ENCODE measurements at places on chromosomes 5 and 9. TPM values are rescaled to one million over a fixed set of nuclear protein-coding genes. Genes with fewer than 3 reads are reported as not detected.

- no peak for DNase-seq
- H3K4me3 ChIP-seq = no peak overlapping the region
- no peak overlapping the region for H3K27ac ChIP-seq
- no peaks in the 10 kb centered on the region for H3K4me1 ChIP-seq
These were observed 81.8 kb downstream of the FBXO38 start for GRCh38 chr5:148465381-148466235.

DNA sequence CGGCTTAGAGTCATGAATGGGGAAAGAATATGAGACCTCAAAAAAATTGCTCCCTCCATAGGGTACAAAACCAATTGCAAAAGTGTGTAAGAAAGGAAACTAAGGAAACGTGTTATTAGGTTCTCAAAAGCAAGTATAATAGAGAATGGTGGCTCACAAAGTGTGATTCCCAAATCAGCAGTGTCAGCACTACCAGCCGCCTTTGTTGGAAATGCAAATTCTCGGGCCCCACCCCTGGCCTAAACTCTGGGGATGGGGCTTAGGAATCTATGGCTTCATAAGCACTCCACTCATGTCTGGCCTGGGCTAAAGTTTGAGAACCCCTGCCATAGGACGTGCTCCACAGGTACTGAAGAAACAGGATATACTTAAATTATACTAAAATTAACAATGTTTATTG lies 1.6 kb upstream of the CCDC69 start:
- H3K27ac ChIP-seq = peak overlapping the region; percentile 47
- H3K36me3 ChIP-seq = no peaks in the 10 kb centered on the region
- no peak for DNase-seq
- no peaks in the 10 kb centered on the region for H3K27me3 ChIP-seq

- no peak overlapping the region for H3K27ac ChIP-seq
- H3K36me3 ChIP-seq = peaks cover 10% of the 10 kb centered on the region
- no peaks in the 10 kb centered on the region for H3K27me3 ChIP-seq
- H3K4me3 ChIP-seq = no peak overlapping the region
- peaks cover 21% of the 10 kb centered on the region for H3K4me1 ChIP-seq
These were observed 487.1 kb upstream of the PIK3R1 start for GRCh38 chr5:67728326-67728890.

EGFL7 gene
- total RNA-seq = 54.6 TPM

CNTLN gene
- 12.2 TPM for total RNA-seq

NOTCH1 gene
- 76.7 TPM for total RNA-seq

Measured in WTC11 (cell line).